ENCODE measurements at places on chromosomes 2 and 18.

GRCh38 chr18:51044928-51045585 is 15.0 kb downstream of the SMAD4 start:
- no peak for DNase-seq

DNA sequence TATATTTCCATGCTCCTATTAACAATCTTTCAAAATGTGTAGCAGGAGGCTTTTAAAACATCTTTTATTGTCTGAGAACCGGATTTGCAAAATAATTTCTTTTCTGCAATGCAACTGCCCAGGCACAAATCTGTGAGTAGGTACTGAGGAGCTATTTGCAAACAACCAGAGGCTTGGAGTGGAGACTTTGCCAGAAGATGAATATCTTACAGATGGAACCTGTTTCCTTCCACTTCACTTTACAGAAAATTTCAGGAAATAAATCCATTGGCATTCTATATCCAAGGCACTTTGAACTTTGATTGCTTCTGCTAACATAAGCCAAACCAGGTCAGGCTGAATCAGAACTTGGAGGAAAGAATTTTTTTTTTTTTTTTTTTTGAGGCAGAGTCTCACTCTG is 237.4 kb upstream of the REV1 start:
- DNase-seq, result no peak

DNA sequence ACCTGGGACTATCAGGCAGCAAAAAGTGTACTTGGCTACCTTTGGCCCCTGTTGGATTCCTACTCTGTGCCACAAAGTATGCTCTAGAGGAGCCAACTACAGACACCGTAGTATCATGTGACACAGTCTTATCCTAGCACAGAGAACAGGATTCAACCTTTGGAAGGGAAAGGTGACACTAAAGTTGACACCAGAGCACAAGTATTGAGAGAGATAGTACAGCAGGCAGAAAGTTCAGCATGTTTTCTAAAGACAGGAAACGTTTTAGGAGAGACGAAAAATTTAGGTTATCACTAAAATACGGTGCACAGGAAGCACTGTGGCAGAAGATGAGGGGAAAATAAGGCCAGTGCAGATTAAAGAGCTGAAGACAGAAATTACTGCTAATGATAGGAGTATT is 18.6 kb downstream of the SMAD2 start:
- no peak for DNase-seq

DNA sequence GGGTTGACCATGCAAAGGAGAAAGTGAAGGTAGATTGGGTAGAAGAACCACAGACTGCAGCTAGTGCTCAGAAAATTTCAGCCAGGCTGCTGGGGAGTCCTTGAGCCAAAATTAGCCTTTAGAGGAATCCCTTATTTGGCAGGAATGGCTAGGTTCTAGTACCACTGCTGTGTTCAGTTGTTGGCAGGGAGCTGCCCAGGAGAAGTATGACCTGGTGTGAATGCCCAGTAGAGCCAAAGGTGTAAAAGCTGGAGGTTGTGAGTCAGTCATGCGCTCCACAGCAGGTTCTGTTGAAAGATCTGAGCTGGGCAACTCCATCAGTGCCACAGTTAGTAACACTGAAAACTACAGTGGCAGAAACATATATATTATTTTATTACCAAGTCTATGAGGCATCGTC is 36.4 kb upstream of the TBR1 start:
- DNase-seq, result no peak

DNA sequence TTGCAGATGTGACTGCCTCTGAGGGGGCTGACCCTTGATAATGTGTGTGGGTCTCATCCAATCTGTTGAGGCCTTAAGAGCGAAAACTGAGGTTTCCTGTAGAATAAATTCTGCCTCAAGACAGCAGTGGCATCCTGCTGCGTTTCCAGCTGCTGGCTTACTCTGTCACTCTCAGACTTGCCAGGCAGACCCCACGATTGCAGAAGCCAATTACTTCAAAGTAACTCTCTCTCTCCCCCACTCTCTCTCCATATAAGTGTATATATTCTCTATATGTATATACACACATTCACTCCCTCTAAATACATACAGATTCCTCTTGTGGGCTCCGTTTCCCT is 152.5 kb upstream of the ALKAL2 start:
- no peak for DNase-seq

GRCh38 chr2:137050949-137051348 is 285.6 kb downstream of the THSD7B start:
- no peak for DNase-seq

- DNase-seq, result no peak
Measured at GRCh38 chr18:9019135-9019534, 83.4 kb upstream of the NDUFV2 start.

- no peak for DNase-seq
Measured at GRCh38 chr2:236941551-236941950, 144.1 kb upstream of the COPS8 start.

DNA sequence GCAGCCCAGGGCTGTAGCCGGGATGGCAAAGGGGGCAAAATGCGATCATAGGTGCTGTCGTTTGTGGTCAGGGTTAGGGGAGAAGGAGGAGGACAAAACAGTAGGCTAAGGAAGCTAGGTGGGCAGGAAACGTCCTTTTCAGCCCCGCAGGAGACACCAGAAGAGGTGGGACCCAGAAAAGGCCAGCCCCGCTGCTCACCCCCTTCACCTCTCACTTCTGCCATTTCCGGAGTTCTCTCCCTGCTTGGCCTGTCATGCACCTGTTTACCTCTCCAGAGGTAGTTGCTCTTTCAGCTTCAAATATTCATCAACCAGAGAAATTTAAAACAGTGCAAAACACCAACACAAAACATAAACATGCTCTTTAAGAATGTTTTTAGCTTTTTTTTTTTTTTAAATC is 849 bp downstream of the AQP4 start:
- no peak for DNase-seq

- no peak for DNase-seq
Measured at GRCh38 chr2:134583462-134583861, 135.3 kb downstream of the TMEM163 start.

DNA sequence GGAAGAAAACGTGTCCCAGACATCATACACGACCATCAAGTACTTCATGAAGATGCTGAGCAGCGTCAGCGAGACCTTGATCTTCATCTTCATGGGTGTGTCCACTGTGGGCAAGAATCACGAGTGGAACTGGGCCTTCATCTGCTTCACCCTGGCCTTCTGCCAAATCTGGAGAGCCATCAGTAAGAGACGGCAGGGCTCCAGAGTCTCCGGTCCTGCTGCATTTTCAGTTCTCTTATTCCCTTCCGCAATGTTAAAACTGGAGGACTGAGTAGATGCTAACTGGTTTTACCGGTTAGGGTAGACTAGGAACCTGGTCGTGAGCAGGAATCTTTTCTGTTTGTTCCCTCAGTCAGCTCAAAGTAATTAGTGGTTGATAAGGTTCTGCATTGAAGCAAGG is 32.3 kb downstream of the SLC9A4 start:
- no peak for DNase-seq

DNA sequence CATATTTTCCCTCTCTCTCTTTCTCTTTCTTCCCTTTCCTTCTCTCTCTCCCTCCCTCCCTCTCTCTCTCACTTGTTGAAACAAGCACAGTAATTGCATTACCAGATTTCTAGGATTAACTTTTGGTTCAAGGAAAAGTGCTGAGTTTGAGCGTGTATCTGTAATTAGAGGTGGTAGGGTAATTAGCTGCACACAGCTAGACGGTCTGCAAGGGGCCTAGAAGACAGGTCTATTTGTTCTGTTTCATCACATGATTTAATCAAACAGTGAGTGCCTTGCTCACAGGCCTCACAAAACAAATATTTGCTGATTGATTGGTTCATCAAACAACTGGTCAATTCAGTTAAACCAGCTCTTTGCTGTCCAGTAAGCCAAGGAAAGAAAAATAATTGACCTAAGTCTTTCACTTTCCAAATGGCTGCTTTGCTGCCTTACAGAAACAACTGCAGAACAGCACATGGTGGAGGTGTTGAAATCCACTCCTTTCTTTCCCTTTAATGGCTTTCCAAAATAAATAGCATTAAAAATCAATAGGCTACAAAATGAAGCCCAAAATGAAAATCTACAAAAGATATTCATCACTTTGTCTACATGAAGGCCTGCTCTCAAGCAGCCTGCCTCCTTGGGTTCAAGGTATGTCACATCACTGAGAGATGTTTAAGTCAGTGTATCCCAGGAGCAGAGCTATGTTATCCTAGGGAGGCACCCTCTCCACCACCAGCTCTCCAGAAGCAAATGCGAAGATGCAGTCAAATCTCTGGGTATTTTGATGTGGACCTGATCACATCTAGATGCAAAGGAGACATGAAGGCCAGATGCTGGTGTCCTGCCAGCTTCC is 264.4 kb upstream of the SIX2 start:
- no peak for DNase-seq

GRCh38 chr2:152550386-152550785 is 166.9 kb downstream of the PRPF40A start:
- DNase-seq, result no peak

Measured in stimulated activated CD8-positive, alpha-beta memory T cell treated with anti-CD3 and anti-CD28 coated beads, Interleukin-4, amount 100 ng/mL, for 24 hours (primary cell).